ENCODE measurements at places on chromosomes 1 and 21. TPM values are rescaled to one million over a fixed set of nuclear protein-coding genes. Genes with fewer than 3 reads are reported as not detected.
A peak's percentile ranks its signal among the peaks of the same experiment; 100 is the strongest.

DNA sequence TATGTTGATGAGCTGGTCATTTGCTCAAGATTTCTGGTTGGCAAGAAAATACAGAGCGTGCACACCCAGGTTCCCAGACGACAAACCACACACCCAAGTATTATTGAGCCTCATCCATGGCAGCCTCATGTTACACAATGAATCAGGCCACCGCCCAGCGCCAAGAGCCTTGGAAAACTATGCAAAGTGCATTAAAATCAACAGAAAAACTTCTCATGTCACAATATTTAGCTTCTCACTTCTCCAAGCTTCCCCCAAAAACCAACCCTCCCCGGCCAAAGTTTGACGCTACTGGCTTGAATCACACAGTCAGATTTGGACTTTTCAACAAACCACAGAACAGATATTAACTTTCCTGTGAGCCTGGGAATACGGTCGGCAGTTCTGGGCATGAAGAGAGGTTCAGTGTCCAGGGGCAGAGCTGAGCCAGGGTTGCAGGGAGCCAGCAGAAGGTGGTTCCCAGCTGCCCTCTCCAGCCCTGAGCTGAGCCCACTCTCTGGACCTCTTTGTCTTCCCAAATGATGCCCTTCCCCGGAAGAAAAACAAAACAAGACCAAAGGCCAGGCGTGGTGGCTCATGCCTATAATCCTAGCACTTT lies 71.1 kb downstream of the SETD4 start:
- DNase-seq, result no peak

COPA gene
- 218 TPM for total RNA-seq

CLDN17 gene
- total RNA-seq, result not detected

DNA sequence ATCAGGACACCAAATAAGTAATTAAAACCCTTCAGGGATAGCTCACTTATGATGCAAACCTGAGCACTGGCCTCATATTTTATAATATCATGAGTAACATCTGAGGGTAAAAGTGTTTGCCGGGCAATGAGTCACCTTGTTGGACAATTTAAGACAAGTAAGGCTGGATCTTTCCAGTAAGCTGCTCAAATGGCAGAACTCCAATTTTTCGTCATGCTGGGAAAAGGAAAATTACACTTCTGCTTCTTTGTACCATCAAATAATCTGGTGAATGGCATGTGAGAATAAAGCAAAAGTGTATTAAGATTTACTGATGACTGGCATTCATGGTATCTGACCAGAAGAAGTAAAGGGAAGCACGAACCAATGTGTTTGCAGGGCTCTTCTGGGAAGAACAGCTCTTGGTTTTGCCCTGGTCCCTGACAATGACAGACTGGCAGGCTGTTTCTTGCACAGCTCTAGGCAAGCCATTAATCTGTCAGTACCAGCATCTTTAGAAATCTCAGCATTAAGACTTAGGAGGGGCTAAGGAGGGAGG lies 392.2 kb downstream of the VAV3 start:
- peak; percentile 14 for DNase-seq

GBP2 gene
- 0.40 TPM for total RNA-seq

TDRD5 gene
- total RNA-seq, result not detected

C21orf58 gene
- total RNA-seq, result 6.9 TPM

FRRS1 gene
- 0.25 TPM for total RNA-seq

DNA sequence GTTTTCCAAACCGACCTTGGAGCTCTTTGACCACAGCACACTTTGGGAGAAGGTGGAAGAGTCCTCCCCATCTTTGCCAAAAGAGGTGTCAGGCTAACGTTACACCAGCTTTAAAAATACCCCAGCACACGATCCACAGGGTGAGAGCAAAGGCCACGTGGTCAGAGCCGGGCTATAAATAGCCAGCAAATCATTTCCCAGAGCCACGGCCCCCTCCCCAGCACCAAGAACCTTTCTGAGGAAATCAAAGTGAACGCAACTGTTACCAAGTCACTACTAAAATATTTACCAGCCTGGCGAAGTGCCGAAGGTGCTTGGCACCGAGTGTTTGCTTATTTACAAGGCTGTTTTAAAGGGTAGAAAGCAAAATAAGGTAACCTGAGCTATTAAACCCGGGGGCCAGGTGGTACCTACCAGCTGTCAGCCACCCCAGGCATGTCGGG lies 72.4 kb downstream of the CASZ1 start:
- peak; percentile 41 for DNase-seq

PRRX1 gene
- total RNA-seq, result 154 TPM

DNA sequence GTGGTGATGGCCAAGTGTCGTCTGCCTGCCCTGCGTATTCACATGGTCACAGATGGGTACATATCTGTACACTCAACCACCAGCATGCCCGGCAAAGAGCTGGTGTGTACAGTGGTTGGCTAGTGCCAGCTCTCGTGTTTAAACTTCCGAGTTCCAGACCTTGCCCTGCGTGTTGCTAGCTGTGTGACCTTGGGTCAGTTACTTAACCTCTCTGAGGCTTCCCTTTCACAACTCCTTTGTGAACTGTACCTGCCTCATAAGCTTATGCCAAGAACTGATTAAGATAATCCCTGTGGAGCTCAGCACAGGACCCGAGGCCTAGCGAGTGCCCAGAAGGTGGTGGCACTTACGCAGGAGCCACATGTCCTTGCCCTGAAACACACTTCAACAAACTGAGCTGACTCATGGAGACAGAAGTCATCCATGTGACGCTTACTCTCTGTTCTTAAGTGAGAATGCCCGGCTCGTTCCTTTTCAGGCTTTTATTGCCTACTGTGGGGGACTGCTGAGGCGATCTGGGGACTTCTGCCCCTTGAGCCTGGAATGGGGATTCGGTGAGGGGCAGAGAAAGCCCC lies 55.4 kb downstream of the ALPL start:
- peak; percentile 15 for DNase-seq

GJA5 gene
- total RNA-seq, result 17.6 TPM

- no peak for DNase-seq
Observed at GRCh38 chr1:161884475-161884874, 118.4 kb downstream of the ATF6 start.

DNA sequence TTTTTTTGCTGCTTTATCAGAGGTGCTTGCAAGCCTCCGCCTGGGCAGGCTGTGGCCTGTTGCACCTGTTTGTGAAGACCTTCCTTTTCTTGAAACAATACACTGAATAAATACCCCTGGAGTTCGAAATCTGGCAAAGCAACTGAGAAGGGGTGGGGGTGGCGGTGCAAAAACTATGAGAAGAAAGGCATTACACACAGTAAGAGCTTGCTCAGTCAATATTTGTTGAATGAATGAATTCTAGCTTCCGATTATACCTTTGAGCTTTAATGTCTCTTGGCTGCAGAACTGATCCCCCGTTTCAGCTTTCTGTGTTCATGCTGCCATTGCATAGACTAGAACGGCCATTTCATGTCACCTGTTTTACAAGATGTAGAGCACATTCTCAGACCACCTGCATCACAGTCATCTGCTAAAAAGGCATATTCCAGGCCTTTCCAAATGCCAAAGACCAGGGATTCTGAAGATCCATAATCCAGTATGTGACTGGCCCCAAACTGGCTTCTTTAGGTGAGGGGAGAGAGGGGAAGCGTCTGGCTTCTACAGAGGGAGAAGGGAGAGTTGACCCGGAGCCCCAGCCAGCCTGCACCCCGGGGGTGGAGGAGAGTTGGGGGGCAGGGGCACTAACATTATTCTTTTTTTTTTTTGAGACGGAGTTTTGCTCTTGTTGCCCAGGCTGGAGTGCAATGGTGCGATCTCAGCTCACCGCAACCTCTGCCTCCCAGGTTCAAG lies 111.5 kb downstream of the ETS2 start:
- no peak for DNase-seq

DNA sequence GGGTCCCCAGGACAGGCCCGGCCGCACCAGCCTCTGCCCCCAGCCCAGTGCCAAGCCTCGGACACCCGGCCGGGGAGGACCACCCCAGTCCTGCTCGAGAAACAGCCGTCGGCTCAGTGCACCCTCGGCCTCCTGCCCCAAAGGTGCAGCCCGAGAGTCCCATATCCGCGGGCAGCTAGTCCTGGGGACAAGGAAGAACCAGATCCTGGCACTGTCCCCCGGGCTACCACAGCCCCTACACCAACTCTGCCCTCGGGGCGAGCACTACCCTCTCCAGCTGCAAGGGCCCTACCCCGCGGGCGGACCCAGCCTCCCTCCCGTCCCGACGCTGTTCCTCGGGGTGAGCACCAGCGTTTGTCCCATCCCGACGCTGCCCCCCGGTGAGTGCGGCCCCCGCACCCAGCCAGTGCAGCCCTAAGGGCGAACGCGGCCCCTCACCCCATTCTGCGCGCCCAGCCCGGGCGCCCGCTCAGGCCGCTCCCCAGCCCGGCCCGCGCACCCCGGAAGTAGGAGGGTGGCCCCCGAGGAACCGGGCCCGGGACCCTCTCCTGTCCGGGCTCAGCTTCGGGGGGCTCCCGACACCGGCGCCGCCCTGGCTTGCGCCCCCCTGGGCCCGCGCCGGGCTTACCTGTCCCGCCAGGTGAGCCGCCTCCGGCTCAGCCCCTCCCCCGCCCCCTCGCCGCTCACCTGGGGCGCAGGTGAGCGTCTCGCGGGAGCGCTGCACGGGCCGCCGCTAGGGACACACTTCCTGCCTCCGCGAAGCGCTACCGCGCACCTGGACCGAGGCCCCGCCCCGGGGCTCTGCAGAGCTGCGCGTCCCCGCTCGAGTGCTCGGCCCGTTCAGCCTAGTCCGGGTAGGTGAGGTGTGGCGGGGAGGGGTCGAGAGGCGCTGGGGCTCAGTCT lies at the start of gene KDF1:
Gene KDF1, minus strand, starts transcription at position 747 of the 903 bp plus-strand sequence. CDS start 8,088 bp downstream, outside the sequence.
- no peak for DNase-seq

GRCh38 chr1:184696403-184696802 lies 58.3 kb downstream of the EDEM3 start:
- no peak for DNase-seq

- no peak for DNase-seq
Observed at GRCh38 chr1:224739997-224740684, 124.0 kb downstream of the CNIH3 start.

GRCh38 chr1:17148950-17149608 lies 29.8 kb upstream of the PADI2 start:
- DNase-seq, result no peak

NR0B2 gene
- not detected for total RNA-seq
